ENCODE measurements at places on chromosomes 4 and X.

- no peak for DNase-seq
These were observed 16.0 kb upstream of the SH3TC1 start for GRCh38 chr4:8182858-8183725.

- peak; percentile 4 for DNase-seq
These were observed 42.7 kb upstream of the MGST2 start for GRCh38 chr4:139622901-139623381.

GRCh38 chrX:47482065-47482511 lies 934 bp downstream of the ZNF41 start:
- no peak for DNase-seq

- DNase-seq = no peak
These were observed 60.1 kb downstream of the SEPTIN11 start for GRCh38 chr4:77009511-77010115.

GRCh38 chr4:117783716-117784115 lies 250.6 kb upstream of the NDST3 start:
- no peak for DNase-seq

DNA sequence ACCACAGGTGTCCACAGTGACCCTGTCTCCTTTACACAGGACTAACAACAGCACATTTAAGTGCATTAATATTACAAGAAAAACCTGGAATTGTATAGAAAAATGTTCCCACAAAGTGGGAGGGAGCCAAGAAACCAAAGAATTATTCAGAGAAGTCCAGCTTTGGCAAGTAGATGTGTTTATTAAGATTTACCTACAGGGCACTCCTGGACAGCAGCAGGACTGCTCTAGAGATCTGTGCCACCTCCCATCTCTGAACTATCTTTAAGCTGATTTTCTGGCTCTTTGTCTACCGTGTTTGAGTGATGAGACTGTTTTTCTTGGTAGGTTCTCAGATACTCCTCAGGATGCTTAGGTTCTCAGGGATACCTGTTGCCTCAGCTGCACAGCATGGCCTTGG lies 38.3 kb upstream of the HPSE start:
- no peak for DNase-seq
